ENCODE measurements at places on chromosomes 13 and 19. TPM values are rescaled to one million over a fixed set of nuclear protein-coding genes. Genes with fewer than 3 reads are reported as not detected.

GRCh38 chr13:114174529-114174961, 4.5 kb upstream of the CFAP97D2 start:
- H3K36me3 ChIP-seq, result no peaks in the 10 kb centered on the region
- no peaks in the 10 kb centered on the region for H3K27me3 ChIP-seq

Gene RXFP2
- not detected for total RNA-seq

GRCh38 chr19:5337708-5338655, 2.6 kb downstream of the PTPRS start:
- peaks cover 71% of the 10 kb centered on the region for H3K27me3 ChIP-seq
- DNase-seq, result no peak
- no peak overlapping the region for H3K4me3 ChIP-seq
- H3K4me1 ChIP-seq, result peaks cover 19% of the 10 kb centered on the region
- H3K27ac ChIP-seq, result no peak overlapping the region

- no peaks in the 10 kb centered on the region for H3K36me3 ChIP-seq
- H3K27me3 ChIP-seq, result no peaks in the 10 kb centered on the region
- DNase-seq, result no peak
- peaks cover 3% of the 10 kb centered on the region for H3K4me1 ChIP-seq
These were observed 39.4 kb upstream of the FARP1 start for GRCh38 chr13:98103531-98103930.

DNA sequence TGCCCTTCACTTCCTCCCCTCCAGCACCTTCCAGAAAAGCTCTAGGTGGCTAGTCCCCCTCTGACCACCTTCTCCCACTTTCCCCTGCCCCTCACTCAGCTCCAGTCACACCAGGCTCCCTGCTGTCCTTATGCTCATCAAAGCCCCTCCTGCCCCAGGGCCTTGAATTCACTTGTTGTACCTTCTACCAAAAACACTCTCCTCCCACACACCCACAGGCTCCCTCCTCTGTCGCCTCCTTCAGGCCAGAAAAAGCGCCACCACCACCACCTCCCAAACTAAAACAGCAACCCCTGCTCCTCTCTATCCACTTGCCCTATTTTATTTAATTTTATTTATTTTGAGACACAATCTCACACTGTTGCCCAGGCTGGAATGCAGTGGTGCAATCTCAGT, 4.8 kb upstream of the CEACAM16 start:
- DNase-seq, result no peak
- H3K4me1 ChIP-seq, result peaks cover 10% of the 10 kb centered on the region
- H3K36me3 ChIP-seq, result no peaks in the 10 kb centered on the region
- no peak overlapping the region for H3K27ac ChIP-seq
- no peak overlapping the region for H3K4me3 ChIP-seq
- H3K27me3 ChIP-seq, result peaks cover 2% of the 10 kb centered on the region

GRCh38 chr19:13101590-13102415, 855 bp downstream of the LYL1 start:
- H3K4me3 ChIP-seq, result peak overlapping the region; percentile 30
- H3K27me3 ChIP-seq, result peaks cover 34% of the 10 kb centered on the region
- peaks cover 48% of the 10 kb centered on the region for H3K4me1 ChIP-seq

All from muscle of leg (tissue), 16 donors.